GM12878 (cell line): ENCODE measurements at places on chromosomes 1 and 21. TPM values are rescaled to one million over a fixed set of nuclear protein-coding genes. Genes with fewer than 3 reads are reported as not detected.
A peak's percentile ranks its signal among the peaks of the same experiment; 100 is the strongest.

- DNase-seq = no peak
Observed at GRCh38 chr1:166080967-166081870, 85.6 kb downstream of the FAM78B start.

ALX3 gene
- not detected in 2 replicates for total RNA-seq

DNA sequence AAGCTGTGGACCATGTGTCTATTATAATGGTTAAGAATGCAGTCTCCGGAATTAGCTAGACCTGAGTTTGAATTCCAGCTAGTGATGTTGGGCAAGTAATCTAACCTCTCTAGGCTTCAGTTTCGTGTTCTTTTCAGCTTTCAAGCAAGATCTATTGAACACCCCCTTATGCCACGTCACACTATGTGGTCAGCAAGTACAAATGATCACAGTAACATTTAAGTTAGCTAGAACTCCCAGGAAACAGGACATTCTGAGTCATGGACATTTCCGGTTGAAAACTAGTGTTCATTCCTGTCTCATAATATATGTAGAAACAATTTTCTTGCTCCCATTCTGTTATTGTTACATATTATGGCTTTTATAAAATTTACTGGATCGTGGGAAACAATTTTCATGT, 34.0 kb upstream of the NHLH2 start:
- DNase-seq = no peak

GRCh38 chr1:116322752-116323405, 50.2 kb upstream of the ATP1A1 start:
- DNase-seq = no peak

- DNase-seq = no peak
Observed at GRCh38 chr1:34777519-34778321, 3.3 kb upstream of the GJB3 start.

LIN28A gene
- total RNA-seq = 0.58 and 0.59 TPM in 2 replicates

- DNase-seq = no peak
Observed at GRCh38 chr1:16164213-16165072, 8.6 kb upstream of the EPHA2 start.

TPTE gene
- total RNA-seq = not detected in 2 replicates

GRCh38 chr1:208681878-208682663, 437.9 kb upstream of the PLXNA2 start:
- no peak for DNase-seq

GRCh38 chr1:33259879-33260278, 3.6 kb downstream of the ZNF362 start:
- DNase-seq = no peak

GRCh38 chr1:59340411-59341307, 43.8 kb downstream of the FGGY start:
- DNase-seq = peak; percentile 28

CD52 gene
- 291 and 301 TPM in 2 replicates for total RNA-seq

DNA sequence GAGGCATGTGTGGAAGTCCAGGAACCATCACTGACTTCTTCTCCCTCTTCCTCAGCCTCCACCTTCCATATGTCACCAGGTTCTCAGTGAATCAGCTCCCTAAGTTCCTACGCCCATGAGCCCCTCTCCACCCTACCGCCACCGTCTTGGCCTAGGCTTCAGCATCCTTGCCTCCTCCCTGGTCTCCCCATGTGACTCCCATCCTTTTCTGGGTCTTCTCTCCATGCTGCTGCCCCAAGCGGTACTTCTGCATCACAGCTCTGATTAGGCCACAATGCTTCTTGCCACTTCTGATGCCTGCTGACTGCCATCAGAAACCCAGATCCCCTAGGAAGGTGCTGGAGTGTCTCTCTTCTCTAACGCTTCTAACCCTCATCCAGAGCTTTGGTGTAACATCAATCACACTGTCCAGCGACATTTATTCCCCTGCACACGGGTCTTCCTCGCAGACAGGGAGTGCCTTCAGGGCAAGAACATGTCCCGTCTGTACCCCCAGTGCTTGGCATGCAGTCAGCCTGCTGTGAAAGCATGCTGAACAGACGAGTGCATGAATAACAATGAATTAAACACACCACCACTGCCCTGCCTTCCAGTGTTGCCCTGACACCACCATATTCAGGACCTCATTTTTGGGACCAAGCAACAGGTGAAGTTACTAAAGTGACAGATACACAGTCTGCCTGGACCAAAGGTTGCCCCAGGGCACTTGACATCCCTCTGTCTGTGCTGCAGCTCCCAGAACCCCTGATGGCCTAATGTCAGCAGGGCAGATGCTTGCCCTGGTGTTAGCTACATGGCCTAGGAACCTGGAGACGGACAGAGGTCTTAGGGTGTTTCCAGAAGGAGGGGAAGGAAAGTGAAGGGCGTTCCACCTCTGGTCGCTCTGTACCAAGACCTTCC, 158.7 kb upstream of the EDN2 start:
- DNase-seq = no peak

DNA sequence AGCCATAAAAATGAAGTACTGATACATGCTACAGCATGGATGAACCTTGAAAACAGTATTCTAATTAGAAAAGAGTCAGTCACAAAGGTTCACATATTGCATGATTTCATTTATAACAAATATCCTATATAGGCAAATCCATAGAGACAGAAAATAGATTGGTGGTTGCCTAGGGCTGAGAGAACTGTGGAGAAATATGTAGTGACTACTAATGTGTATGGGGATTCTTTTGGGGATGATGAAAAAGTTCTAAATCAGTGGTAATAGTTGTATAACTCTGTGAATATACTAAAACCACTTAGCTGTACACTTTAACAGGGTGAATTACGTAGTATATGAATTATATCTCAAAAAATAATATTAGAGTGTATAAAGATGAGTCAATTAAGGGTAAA, 45.8 kb downstream of the RNF115 start:
- no peak for DNase-seq

DNA sequence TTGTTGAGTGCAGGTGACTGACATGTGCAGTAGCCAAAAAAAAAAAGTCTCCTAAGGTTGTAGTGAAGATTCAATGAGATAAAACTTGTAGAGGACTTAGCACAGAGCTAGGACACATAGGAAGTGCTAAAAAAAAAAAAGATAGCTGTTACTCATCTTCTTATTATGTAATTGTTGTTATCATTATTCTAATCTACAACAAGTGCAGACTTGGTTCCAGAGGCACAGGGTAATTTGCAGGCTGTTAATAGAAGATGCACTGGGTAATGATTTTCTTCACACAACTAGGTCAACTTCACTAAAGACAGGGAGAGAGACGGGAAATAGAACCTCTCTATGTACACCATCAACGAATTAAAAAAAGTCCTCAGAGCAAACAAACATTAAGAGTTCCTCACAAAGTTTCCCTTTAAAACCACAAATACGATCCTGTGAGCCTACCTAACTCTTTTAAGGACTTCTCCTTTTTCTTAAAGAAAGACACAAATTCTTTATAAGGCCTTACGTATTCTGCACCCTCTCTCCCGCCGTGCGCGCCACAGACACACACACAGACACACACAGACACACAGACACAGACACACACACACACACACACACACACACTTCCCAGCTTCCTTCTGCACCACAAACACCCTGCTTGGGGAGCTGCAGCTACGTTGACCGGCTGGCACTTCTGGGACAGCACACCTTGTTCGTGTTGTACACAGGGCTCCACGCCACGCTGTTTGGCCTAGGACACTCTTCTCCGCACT, 49.8 kb upstream of the GADD45A start:
- DNase-seq = no peak

GRCh38 chr1:112761714-112762480, 46.8 kb upstream of the PPM1J start:
- no peak for DNase-seq

NRIP1 gene
- total RNA-seq = 22.9 and 23.4 TPM in 2 replicates

DNA sequence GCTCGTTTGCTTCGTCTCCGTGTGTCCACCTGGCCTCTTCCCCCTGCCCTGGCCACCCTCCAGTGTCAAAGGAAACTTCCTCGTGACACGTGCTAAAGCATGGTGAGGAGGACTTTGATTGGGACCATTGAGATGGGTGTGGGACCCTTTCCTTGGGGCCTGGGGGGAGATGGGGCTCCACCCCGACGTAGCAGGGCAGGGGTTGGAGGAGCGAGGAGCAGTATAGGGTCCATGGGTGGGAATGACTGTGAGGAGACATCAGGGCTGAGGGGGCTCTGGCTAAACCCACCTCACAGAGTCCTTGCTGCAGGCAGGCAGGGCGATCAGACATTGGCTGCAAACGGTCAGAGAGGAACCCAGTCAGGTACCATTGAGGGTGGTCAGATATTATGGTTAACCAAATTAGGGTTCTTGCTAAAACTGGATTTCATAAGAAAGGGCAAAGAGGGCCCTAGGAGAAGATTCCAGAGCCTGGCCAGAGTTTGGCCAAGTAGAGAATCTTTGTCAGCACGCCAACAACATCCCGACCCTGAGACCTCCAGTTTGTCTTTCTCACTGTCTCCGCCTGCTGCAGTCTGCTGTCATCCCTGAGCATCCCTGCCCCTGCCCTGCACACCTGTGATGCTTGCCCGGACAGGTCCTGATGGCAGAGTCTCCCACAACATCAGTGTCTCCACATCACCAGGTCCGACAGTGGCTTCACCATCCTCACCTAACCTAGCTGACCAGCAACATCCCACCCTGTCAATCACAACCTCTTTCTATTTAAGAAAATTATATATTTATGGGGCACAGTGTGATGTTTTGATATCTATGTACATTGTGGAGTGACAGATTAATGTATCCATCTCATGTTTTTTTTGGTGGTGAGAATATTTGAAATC, 8.0 kb downstream of the RNF187 start:
- DNase-seq = no peak

DNA sequence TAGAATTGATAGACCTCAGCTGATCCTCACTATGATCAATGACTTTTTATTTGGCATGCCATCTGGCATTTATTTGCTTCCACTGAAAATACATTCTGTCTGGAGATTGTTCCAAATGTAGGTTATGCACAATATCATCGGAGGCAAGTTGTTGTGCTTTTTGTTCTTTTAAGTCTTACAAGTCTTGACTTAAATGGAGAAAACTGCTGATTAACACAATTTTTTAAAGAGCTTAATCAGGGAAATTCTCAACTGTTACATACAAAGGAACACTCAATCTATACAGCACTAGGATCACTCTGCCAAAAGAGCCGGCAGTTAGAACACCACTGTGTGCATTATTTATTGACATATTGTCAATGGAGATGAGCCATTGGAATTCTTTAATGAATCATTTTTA, 19.2 kb downstream of the CYYR1 start:
- DNase-seq = no peak

DNA sequence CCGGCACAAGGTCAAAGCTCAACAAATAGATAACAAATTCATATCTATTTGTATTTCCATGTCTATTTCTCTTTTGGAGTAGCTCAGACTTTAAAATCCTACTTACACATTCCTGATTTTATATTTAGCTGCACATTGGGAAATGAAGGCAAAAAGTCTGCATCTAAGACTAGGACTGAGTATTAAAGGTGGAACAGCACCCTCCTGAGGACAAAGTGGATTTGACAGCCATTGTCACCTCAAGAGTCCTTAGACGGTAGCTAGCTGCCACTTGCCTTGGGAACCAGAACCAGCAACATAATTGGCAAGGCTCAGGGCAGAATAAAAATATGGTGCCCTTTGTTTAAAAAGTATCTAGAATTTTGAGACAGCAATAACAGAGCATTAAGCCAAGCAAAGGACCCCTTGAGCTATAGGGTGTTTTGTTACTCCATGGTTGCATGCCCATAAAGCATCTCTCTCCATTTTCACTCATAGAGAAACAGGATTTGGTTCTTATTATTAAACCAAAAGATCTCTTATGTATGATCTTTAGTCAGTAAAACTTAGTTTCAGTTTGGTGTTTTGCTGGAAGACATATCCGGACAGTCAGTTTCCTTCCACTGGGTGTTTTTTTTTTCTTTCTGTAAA, 30.0 kb upstream of the SGIP1 start:
- no peak for DNase-seq

CSMD2 gene
- not detected in 2 replicates for total RNA-seq

GBP3 gene
- 1.8 and 2.4 TPM in 2 replicates for total RNA-seq

GRCh38 chr1:18198260-18198659, 90.7 kb downstream of the IGSF21 start:
- no peak for DNase-seq

- no peak for DNase-seq
Observed at GRCh38 chr1:55571767-55572166, 356.6 kb upstream of the USP24 start.

DNA sequence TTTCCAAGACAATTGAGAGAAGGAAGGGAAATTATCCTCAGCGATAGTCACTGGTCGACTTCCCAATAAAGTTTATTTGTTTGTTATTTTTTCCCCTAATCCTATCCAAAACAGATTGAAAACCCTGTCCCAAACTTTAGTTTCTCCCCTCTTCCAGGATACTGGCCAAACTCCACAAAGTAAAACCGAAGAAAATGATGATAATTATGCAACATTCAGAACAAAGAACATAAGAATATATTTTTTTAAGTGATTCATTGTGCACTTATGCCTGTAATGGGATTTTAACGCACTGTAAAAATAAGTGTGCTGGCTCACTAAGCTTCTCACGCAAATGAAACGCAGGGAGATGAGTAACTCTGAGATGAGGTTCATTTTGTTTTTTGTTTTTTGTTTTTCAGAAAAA, 6.0 kb downstream of the GLIS1 start:
- DNase-seq = no peak

DNA sequence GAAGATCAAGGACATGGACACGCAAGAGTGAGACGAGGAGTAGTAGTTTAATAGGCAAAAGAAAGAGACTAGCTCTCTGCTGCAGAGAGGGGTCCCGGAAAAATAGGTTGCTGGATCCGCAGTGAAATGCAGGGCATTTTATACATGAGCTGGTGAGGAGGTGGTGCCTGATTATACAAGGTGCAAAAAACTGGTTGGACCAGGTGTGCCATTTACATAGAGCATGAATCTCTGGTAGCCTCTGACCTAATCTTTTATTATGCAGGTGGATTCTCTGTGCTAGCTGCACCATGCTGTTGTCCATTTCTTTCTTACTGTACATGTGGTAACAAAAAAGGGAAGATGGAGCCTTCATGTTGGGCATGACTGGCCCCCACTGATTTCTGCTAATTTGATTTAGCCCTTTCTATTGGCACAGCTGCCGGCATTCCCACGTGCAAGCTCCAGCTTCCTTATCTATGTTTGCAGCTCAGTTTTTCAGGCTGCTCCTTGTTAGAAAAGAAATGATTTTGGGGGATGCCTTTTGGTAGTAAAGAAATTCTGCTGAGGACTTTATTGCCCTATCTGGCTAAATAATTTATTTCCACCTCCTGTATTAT, 548.1 kb downstream of the BRINP3 start:
- DNase-seq = no peak

GRCh38 chr1:67618285-67619018, 66.5 kb upstream of the GADD45A start:
- no peak for DNase-seq

GRCh38 chr1:198660341-198661261, 21.8 kb downstream of the PTPRC start:
- no peak for DNase-seq

CRNN gene
- total RNA-seq = not detected in 2 replicates
